ENCODE measurements at places on chromosomes 6 and 20. TPM values are rescaled to one million over a fixed set of nuclear protein-coding genes. Genes with fewer than 3 reads are reported as not detected.
A peak's percentile ranks its signal among the peaks of the same experiment; 100 is the strongest.

- no peak for DNase-seq
Measured at GRCh38 chr20:48802647-48803046, 25.2 kb downstream of the PREX1 start.

Gene NKX2-2
- not detected for total RNA-seq

DNA sequence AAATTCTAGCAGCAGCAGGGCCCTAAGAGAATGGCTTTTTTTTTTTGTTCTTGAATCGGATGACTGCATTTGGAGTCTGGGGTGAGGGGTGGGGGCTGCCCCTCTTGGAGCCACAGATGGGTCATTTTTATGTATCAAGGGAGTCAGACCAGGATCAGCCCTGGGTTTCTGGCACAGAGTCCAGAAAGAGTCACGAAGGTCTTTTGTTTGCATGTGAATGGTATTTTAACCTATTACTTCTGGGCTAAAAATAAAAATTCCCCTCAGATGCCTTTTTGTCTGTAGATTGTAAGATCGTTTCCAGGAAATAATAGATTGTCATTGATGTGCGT, 72.5 kb downstream of the PHACTR3 start:
- no peak for DNase-seq

Gene HLA-DPA1
- 69.8 TPM for total RNA-seq

DNA sequence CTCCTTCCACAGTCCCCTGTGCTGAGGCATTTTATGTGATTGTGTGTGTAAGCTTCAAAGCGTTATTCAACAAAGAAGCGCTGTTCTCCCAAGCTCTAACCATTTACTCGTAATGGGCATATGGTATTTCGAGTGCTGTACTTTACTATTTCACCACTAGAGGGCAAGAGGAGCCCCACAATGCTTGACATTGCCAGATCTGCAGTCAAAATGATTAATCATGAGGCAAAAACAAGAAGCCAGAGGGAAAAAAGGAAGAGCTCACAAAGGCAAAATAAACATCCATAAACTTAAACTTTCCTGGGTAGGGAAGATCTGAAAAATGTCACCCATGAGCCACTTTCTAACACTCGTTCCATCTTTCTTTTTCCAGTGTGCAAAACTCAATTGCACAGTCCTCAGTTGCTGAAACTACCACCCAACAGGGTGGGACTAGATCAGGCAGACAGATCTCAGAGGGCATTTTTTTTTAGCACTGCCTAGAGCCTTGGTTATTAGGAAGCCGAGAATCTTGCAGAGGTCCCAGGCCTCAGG, 215.0 kb upstream of the PLCB4 start:
- DNase-seq = no peak

DNA sequence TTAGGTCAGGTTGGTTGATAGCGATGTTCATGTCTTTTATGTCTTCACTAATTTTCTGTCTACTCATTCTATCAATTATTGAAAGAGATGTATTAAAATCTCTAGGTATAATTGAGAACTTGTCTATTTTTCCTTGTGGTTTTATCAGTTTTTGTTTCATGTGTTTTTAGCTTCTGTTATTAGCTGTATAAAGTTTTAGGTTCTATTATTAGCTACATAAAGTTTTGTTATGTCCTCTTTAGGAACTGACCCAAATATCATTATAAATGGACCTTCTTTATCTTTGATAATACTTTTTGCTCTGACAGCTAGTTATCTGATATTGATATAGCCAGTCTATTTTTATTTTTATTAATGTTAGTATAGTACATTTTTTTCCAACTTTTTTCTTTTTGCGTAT, 92.4 kb upstream of the TMEM170B start:
- no peak for DNase-seq

- DNase-seq = no peak
Measured at GRCh38 chr20:25685276-25686080, 11.2 kb downstream of the ZNF337 start.

DNA sequence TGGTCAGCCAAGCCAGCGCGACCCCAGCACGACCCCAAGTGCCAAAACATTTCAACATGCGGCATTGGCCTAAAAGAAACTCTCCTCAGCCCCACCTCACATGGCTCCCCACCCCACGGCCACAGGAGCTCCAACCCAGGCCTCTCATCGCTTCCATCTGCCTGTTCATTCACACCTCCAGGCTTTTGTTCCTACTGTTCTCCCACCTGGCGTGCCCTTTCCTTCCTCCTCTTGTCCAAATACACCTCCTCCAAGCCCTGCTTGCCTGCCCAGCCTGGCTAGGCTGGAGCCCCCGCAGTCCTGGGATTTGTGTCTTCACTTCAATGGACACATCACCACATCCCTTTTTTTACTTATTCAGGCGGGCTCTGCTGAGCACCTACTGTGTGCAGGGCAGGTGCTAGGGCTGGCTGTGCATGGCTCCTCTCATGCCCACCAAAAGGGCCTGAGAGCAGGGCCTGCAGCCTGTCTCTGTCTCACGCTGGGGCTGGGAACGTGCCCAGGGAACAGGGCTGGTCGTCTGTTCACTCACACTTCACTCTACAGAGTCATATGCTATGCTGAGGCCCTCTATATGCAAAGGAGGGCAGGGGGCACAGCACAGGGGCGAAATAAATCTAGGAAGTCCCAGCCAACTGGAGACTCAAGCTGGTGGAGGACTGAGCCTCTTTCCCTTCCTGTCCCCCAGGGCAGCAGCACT, 61.1 kb downstream of the GRM4 start:
- DNase-seq = no peak

Gene FKBP1C
- total RNA-seq = 1.5 TPM

- peak; percentile 40 for DNase-seq
Measured at GRCh38 chr20:62900692-62901584, 25.4 kb downstream of the DIDO1 start.

- no peak for DNase-seq
Measured at GRCh38 chr20:62458275-62459251, 17.2 kb downstream of the GATA5 start.

Gene CDSN
- not detected for total RNA-seq

All from CD8-positive, alpha-beta memory T cell (primary cell).